Activated CD4-positive, alpha-beta T cell treated with anti-CD3 and anti-CD28 coated beads for 4 hours (primary cell): ENCODE measurements at places on chromosomes 5 and 9.
A peak's percentile ranks its signal among the peaks of the same experiment; 100 is the strongest.

- no peak for DNase-seq
Observed at GRCh38 chr9:135816651-135816970, 90.7 kb downstream of the CAMSAP1 start.

DNA sequence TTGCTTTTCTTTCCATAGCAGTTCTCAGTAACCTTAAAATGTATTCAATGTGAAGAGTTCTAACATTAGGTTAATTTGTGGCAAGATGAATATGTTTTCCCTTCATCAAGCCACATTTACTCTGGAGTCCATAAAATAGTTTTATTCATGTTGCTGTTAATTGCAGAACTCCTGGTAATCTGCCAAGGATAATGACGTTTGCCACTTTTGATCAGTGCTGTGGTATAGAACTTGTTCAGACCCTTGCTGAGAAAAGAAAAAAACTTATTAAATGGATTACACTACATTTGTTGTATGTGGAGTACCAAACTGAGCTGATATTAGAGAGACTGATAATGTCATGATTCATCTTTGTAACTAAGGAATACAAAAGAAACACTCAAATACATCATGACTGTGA is 212.4 kb upstream of the DMAC1 start:
- DNase-seq = no peak

GRCh38 chr5:24496268-24496667 is 148.5 kb downstream of the CDH10 start:
- DNase-seq = no peak

- no peak for DNase-seq
Observed at GRCh38 chr9:127772603-127773002, 5.9 kb downstream of the SH2D3C start.

DNA sequence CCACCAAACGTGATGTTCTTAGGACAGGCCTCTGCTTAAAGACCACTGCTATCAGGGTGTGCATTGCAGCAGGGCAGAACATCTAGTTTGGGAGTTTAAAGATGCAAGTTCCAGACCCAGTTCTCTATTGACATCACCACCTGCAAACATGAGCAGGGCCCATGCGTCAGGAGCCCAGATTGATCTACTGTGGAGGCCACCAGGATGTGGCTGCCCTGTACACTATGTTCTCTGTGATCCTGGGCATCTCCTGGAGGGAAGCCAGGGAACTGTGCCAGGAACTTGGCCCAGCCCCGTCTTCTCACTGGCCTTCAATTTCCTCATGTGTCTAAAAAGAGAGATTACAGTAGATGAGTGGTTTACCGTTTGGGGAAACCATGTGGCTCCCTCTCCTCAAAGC is 87.1 kb downstream of the PDE6A start:
- no peak for DNase-seq

DNA sequence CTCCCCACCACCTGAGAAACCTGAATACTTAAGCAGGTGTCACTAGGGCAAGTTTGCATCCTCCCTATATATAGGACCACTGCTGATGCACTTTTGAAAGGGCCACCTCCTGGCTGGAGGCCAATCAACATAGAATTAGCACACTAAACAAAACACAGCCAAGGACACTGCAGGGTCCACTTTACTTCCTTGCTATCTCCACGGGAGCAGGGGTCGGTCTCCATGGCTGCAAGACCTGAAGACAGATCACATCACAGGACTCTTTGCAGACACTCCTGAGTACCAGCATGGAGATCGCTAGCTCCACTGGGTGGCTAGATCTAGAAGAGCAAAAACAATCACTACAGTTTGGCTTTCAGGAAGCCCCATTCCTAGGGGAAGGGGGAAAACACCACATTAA is 72.3 kb downstream of the C9orf153 start:
- DNase-seq = no peak

DNA sequence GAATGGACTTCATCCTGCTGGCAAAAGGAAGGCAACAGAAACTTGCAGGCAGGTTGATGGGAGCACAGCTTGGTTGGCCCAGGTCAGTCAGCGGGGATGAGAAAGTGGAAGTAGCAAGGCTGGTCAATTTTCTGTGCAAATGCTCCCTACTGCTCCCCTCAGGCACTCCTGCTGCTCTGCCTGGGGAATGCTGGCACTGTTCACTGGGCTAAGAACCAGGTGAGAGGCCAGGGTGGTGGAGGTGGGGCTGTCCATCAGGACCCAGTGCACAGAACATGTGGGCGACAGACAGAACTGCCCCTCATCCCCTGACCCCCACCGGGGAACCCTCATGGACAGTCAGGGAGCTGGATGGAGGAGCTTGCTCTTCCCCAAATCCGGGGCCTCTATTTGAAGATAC is 593.1 kb downstream of the IRX1 start:
- DNase-seq = no peak

DNA sequence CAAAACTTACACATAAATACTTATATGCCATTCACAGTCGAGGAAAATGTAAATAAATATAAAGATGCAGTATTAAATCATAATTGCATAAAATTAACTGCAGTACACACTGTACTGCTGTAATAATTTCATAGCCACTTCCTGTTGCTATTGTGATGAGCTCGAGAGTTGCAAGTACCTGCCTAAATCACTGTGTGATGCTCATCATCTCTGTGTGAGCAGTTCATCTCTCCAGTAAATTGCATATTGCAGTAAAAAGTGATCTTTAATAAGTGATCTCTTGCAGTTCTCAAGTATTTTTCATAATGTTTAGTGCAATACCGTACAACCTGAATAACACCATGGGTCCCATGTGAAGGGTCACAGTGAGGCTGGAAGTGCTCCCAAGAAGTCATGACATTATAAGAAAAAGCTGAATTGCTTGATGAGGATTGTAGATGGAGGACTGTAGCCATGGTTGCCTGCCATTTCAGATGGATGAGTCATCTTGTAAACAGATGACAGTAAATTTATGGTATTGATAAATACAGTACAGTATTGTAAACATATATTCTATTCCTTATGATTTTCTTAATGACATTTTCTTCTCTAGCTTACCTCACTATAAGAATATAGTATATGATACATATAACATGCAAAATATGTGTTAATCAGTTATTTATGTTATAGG is 34.9 kb downstream of the SYK start:
- no peak for DNase-seq

- DNase-seq = no peak
Observed at GRCh38 chr5:52769061-52769460, 18.7 kb upstream of the ITGA1 start.

GRCh38 chr5:74938250-74938933 is 72.2 kb upstream of the FAM169A start:
- no peak for DNase-seq

DNA sequence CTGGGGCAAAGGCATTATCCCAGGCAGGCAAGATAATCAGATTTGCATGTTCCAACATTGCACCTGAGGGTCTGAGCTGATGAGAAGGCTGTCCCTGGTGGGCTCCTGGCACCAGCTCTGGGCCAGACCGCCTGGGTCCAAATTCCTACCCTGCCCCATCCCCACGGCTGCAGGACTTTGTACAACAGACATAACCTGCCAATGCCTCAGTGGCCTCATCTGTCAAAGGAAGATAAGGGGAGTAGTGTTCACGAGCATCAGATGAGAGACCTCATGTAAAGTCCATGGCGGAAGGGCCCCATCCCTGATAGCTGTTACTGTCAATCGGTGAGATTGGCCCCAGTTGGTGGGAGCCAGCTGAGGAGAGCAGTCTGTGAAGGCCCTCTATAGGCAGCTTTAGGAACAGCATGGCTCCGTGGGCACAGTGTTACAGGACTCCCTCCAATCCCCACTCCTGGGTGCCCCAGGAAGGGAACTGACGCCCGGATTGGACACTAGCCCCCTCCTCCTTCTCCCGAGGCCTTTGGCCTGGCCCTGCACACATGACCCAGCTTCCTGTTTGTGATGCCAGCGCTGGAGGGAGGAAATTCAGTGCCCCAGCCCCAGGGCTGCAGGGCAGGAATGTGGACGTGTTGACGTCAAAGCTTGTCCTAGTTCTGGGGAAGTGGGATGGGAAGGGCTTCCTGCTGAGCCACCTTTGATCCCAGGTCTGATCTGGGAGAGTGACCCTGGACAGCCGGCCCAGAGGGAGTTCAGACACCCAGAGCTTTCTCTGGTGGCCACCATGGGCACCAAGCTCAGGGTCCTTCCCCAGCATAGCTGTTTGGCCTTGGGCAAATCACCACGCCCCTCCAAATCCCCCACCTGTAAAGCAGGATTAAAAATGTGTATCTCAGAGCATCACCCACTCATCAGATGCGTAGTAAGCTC is 56.2 kb downstream of the DUSP1 start:
- peak; percentile 57 for DNase-seq

DNA sequence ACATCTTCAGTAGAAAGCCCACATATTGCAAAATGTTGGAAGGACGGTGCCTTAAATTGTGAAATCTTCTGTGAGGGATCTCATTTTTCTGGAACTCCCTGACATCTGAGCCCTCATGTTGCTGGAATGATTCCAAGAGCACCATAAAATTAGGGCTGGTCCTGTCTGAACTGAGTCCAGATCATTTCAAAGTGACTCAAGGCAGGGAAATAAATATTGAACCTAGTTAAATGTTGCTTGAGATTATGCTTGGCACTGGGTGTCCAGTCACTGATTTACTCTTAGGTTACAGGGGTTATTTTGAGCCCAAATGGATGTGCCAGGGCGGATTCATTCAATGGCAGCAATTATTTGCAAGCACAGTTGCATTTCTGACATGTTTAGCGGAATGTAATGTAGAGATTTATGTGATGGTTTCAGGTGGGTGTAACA is 437.0 kb downstream of the PIK3R1 start:
- DNase-seq = no peak
